ENCODE measurements at places on chromosomes 1 and 21.
A peak's percentile ranks its signal among the peaks of the same experiment; 100 is the strongest.

DNA sequence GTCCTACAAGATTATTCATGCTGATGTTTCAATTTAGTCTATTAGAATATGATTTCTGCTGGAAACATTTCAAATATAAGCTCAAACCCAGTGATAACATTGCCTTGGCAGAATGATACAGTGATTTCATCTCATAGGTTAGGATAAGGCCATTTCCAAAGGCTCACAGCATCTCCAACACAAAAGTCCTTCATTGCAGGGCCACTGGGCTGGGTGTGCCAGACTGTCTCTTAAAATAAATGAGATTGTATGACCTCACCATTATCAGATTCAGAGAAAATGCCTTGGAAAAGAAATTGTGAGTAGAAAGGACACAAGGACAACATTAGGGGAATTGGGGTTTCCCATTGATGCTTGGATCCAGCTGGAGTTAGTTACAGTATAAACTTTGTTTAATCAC lies 30.4 kb downstream of the NGF start:
- DNase-seq = no peak

DNA sequence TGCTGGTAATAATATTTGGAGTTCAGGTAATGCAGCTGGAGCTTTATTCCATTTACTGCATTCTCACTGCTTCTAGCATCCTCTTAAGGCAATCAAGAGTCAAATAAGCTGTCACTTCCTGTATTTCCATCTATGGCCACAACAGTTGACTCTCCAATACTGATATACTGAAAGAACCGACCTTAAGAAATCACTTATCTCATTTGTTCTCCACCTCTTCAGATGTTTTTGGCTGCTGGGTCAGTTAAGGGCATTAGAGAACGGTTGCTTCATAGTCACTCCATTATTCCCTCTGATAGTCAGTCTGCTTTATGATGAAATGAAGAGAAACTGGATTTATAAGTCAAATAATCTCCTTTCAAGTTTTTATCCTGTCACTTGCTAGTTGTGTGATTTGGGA lies 14.2 kb upstream of the RGS4 start:
- no peak for DNase-seq

GRCh38 chr1:94481473-94481933 lies 60.1 kb downstream of the F3 start:
- peak; percentile 51 for DNase-seq

GRCh38 chr1:7541629-7542028 lies 229.5 kb upstream of the VAMP3 start:
- no peak for DNase-seq

DNA sequence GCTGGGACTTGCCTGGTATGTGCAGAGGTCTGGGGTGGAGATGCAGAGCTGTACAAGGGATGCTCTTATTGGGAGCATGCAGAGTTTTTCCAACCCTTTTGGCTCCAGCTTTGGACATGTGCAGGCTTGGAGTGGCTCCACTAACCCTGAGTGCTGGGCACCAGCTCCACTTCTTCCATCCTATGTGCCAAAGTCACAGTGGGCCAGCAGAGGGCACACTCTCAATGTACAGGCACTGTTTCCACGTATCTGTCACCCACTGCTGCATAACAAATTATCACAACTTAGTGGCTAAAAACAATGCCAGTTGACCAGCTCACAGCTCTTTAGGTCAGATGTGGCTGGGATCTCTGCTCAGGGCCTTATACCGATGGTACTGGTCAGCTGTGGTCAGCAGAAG lies 631.8 kb downstream of the AJAP1 start:
- no peak for DNase-seq

- DNase-seq = no peak
Observed at GRCh38 chr21:25297117-25297516, 310.2 kb downstream of the MRPL39 start.

GRCh38 chr1:180167021-180167701 lies 12.5 kb downstream of the QSOX1 start:
- no peak for DNase-seq

- peak; percentile 69 for DNase-seq
Observed at GRCh38 chr1:205488074-205488723, 16.3 kb upstream of the CDK18 start.
